HepG2 (cell line): ENCODE measurements at places on chromosomes 7 and 10.
A peak's percentile ranks its signal among the peaks of the same experiment; 100 is the strongest.

GRCh38 chr10:3258394-3258793 is 85.8 kb upstream of the PITRM1 start:
- DNase-seq: no peak

GRCh38 chr10:42556931-42557330 is 81.4 kb downstream of the ZNF33B start:
- DNase-seq: peak; percentile 54

- DNase-seq: no peak
Observed at GRCh38 chr10:118139321-118139720, 92.6 kb upstream of the RAB11FIP2 start.

DNA sequence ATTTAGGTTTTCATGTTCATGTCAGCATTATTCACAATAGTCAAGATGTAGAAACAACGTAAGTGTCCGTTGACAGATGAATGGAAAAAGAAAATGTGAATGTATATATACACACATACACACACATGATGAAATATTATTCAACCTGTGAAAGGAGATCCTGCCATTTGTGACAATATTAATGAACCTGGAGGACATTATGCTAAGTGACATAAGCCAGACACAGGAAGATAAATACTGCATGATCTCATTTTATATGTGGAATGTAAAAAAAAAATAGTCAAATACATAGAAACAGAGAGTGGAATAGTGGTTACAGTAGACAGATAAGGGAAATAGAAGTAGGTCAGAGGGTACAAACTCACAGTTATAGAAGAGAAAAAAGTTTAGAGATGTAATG is 651.1 kb upstream of the MKI67 start:
- DNase-seq: no peak

- no peak for DNase-seq
Observed at GRCh38 chr10:77190291-77190690, 447.3 kb downstream of the KCNMA1 start.

DNA sequence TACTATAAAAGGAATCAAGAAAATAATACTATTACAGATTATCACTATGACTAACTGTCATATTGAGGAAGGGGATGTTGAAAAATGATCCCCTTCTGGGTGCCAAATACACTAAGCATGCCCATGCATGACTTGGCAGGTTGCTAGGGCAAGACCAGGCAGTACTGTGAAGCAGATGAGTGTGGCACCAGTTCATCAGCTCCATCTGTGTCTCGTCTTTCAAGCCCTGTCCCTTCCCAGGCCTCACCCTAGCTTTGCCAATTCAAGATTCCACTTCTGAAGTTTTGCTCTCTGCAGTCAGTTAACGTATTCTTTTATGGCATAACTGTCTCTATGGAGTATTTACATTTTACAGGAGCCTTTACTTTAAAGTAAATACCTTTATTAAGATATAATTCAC is 135.6 kb upstream of the HPS1 start:
- no peak for DNase-seq

DNA sequence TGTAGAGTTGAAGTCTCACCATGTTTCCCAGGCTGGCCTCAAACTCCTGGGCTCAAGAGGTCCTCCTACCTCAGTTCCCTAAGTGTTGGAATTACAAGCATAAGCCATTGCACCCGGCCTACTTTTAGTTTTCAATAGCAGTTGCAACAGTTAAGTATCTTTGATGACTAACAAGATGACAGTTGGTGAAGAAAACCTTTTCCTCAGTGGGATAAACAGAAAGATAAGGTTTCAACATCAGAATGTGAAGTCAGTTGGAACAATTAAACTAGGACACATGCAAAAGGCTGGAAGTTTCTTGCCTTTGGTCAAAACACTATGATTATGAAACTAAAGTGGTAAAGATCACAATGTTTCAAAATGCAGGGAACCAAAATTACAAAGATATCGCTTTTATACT is 169.2 kb downstream of the ZNF438 start:
- no peak for DNase-seq

- no peak for DNase-seq
Observed at GRCh38 chr10:12013926-12014325, 28.7 kb downstream of the UPF2 start.

GRCh38 chr7:34851431-34851830 is 185.9 kb downstream of the DPY19L1 start:
- DNase-seq: no peak

DNA sequence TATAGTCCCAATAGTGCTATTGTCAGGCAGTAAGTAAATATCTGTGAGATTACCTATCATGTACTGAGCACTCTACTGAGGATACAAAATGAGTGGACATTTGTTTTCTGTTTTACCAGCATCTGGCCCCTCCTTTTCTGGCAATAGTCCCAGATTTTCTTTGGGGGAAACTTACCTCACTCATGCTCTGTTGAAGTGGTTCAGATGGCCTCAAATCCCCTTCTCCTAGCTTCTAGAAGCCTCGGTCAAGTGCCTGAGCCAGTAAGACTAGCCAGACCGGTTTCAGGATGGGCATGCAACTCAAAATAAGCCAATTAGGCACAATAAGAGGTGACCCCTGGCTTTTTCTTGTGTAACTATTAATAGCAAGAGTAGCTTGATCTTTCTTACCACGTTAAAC is 19.7 kb downstream of the TRDMT1 start:
- no peak for DNase-seq

DNA sequence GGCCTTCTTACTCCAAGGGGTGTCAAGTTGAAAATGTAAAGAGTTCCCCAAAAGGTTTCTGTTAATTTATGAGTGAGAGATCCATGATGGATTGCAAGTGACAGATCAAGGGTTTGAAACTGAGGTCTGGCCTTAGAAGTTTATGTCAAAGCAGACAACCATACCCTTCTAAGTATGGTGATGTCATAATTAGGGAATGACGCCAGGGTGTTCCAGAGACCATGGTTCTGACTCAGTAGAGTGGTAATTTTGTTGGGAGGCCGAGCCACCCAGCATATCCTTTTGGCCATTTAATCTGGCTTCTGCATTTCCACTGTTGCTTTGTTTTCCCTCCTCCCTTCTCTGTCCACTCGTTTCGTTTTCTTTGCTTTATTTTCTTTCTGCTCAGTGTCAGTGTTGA is 2.7 kb downstream of the TRUB1 start:
- DNase-seq: no peak

GRCh38 chr10:110008518-110009339 is 945 bp downstream of the ADD3 start:
- DNase-seq: peak; percentile 52

DNA sequence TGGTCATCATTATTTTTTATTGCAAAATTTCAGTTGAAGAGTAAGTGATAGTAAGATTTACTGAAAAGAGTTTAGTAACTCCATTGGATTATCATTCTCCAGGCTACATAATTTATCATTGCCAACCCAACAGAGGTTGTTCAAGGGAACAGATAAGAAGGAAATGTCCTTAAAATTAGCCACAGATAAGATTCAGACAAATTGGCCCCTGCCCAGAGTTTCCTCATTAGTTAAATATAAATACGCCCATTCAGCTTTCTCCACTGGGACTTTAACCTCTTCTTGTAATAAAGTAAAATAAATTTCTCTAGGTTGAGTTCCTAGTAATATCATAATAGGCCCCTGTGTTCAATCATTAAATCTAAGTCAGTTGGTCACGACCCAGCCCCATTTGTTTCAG is 27.7 kb upstream of the PHYHIPL start:
- no peak for DNase-seq

DNA sequence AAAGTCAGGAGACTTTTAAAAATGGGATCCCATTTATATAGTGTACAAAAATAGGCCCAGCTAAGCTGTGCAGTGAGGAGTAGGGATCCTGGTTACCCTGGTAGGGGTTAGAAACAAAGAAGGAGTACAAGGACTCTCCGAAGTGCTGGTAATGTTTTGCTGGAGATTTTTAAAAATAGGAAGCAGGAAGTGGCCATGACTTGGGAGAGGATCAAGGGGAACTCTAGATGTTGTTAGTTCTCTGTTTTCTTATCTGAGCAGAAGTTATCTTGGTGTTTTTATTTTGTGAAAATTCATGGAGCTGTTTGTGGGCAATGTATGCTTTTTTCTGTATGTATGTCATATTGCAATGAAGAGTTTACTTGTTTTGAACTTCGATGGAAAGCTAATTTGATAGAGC is 373.9 kb downstream of the SFMBT2 start:
- no peak for DNase-seq

DNA sequence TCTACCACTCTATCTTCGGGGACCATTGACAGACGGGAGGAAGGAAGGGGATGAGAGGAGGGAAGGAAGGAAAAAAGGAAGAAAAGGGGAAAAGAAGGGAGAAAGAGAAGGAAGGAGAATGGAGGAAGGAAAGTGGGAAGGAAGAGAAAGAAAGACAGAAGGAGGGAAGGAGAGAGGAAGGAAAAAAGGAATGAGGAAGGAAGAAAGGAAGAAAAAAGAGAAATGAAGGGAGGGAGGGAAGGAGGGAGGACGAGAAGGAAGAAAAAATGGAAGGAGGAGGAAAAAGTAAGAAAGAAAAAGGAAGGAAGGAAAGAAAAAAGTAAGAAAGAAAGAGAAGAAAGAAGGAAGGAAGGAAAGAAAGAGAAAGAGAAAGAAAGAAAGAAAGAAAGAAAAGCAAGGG is 128.9 kb downstream of the ADARB2 start:
- DNase-seq: no peak

GRCh38 chr7:114026486-114027089 is 107.8 kb upstream of the PPP1R3A start:
- peak; percentile 63 for DNase-seq

GRCh38 chr10:128645486-128645885 is 519.3 kb upstream of the MKI67 start:
- DNase-seq: no peak

- no peak for DNase-seq
Observed at GRCh38 chr10:74929197-74929596, 102.8 kb downstream of the KAT6B start.

DNA sequence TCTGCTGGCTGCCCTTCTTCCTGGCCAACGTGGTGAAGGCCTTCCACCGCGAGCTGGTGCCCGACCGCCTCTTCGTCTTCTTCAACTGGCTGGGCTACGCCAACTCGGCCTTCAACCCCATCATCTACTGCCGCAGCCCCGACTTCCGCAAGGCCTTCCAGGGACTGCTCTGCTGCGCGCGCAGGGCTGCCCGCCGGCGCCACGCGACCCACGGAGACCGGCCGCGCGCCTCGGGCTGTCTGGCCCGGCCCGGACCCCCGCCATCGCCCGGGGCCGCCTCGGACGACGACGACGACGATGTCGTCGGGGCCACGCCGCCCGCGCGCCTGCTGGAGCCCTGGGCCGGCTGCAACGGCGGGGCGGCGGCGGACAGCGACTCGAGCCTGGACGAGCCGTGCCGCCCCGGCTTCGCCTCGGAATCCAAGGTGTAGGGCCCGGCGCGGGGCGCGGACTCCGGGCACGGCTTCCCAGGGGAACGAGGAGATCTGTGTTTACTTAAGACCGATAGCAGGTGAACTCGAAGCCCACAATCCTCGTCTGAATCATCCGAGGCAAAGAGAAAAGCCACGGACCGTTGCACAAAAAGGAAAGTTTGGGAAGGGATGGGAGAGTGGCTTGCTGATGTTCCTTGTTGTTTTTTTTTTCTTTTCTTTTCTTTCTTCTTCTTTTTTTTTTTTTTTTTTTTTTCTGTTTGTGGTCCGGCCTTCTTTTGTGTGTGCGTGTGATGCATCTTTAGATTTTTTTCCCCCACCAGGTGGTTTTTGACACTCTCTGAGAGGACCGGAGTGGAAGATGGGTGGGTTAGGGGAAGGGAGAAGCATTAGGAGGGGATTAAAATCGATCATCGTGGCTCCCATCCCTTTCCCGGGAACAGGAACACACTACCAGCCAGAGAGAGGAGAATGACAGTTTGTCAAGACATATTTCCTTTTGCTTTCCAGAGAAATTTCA is 1.7 kb downstream of the ADRB1 start:
- no peak for DNase-seq

DNA sequence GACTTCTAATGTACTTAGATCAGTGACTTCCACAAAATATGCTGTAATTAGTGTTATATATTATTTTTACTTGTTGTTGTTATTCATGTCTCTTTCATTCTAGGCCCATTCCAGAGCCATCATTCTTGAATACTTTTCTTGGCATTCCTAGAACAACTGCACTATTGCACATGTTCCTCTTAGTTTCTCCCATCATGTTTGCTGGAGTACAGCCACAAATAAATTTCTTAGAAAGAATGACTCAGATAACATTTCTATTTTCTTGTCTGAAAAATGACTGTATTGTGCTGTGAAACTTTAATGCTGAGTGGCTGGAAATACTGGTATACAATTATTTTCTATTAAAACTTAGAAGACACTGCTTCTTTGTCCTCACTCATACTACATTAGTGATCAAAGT is 651.0 kb upstream of the STEAP1 start:
- no peak for DNase-seq
